ENCODE measurements at places on chromosomes 5 and 9. TPM values are rescaled to one million over a fixed set of nuclear protein-coding genes. Genes with fewer than 3 reads are reported as not detected.

GRCh38 chr5:135846311-135846710, 11.8 kb downstream of the SLC25A48 start:
- DNase-seq = no peak

The SNCAIP gene
- 8.5 TPM for total RNA-seq

DNA sequence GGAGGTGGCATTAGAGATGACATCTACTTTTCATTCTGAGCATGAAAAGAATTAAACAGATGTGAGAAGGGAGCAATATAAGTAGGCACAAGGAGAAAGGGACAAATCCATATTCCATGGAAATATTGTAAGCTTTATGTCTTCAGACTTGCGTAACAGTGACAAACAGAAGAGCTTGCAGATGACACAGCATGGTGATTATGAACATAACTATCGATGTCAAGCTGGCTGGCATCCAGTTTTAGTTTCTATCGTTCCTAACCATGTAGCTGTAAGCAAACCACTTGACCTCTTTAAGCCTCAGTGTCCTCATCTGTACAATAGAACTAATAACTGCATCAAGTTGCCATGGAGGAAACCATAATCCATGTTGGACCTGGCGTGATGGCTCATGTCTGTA, 246.7 kb upstream of the ADRA1B start:
- DNase-seq = no peak

The NDOR1 gene
- 17.7 TPM for total RNA-seq

The AJM1 gene
- 9.2 TPM for total RNA-seq

The AQP3 gene
- 6.9 TPM for total RNA-seq

- DNase-seq = no peak
These were observed 15.7 kb upstream of the FGD3 start for GRCh38 chr9:92931606-92932005.

GRCh38 chr5:173719731-173720082, 103.3 kb upstream of the BOD1 start:
- no peak for DNase-seq

GRCh38 chr9:94868464-94868863, 142.0 kb downstream of the AOPEP start:
- no peak for DNase-seq

The CD14 gene
- 235 TPM for total RNA-seq

The FOXI1 gene
- not detected for total RNA-seq

The WNK2 gene
- total RNA-seq = 0.95 TPM

DNA sequence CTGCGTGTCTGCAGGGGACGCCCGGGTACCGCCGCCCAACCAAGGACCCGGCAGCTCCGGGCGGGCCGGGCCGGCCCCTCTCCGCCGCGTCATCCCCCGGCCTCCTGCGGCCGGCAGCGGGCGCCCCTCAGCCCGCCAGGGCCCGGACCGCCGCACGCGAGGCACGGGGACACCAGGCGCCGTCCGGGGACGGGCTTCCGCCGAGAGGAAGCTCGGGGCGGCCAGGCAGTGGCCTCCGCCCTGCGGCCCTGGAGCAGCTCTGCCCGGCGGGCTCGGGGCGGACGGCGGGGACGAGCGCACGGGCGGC, 373 bp downstream of the FBXW5 start:
- no peak for DNase-seq

DNA sequence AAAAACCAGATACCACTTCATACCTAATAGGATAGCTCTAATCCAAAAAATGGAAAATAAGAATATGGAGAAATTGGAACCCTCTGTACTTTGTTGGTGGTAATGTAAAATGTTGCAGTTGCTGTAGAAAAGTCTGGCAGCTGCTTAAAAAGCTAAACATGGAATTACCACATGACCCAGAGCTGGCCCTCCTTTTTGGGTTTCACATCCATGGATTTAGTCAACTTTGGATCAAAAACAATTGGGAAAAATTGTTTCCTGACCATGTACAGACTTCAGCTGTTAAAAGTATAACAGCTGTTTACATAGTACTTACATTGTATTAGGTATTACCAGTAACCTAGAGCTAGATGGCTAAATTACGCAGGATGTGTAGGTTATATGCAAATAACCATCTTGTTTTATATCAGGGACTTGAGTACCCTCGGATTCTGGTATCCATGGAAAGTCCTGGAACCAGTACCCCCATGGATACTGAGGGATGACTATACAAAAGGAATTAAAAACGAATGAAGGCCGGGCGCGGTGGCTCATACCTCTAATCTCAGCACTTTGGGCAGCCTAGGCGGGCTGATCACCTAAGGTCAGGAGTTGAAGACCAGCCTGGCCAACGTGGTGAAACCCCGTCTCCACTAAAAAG, 15.8 kb downstream of the DNAJA1 start:
- DNase-seq = no peak

Data from thoracic aorta (tissue), 2 donors.